Tongue (tissue), 3 donors: ENCODE measurements at places on chromosomes 3 and 15. TPM values are rescaled to one million over a fixed set of nuclear protein-coding genes. Genes with fewer than 3 reads are reported as not detected.

Gene LMCD1
- total RNA-seq, result 321 TPM

Gene ARRDC4
- total RNA-seq, result 24.4 TPM

Gene AGTR1
- 2.2 TPM for total RNA-seq

Gene SLC6A1
- total RNA-seq, result 3.1 TPM

Gene TMC3
- total RNA-seq, result not detected

Gene ZNF445
- total RNA-seq, result 23.4 TPM

Gene SLC2A2
- not detected for total RNA-seq

Gene GUCA1C
- total RNA-seq, result not detected

Gene CD47
- total RNA-seq, result 121 TPM

Gene SEMA3G
- total RNA-seq, result 14.0 TPM

Gene RASGRF1
- 0.31 TPM for total RNA-seq

Gene CD80
- total RNA-seq, result not detected

Gene STARD5
- 4.2 TPM for total RNA-seq

Gene CD200R1
- total RNA-seq, result 4.6 TPM

Gene LYSMD4
- 35.4 TPM for total RNA-seq

Gene ETV5
- 26.1 TPM for total RNA-seq

Gene NTRK3
- total RNA-seq, result 14.7 TPM

Gene TEX9
- total RNA-seq, result 4.3 TPM

Gene MYO5C
- 11.0 TPM for total RNA-seq

Gene CPEB1
- 1.1 TPM for total RNA-seq
